ENCODE measurements at places on chromosomes 5 and 9.

GRCh38 chr5:94832685-94833084 lies 214.2 kb downstream of the SLF1 start:
- no peak for DNase-seq

- DNase-seq, result no peak
Observed at GRCh38 chr5:131513780-131514179, 121.2 kb downstream of the RAPGEF6 start.

- DNase-seq, result no peak
Observed at GRCh38 chr5:9140711-9141110, 405.2 kb downstream of the SEMA5A start.

- no peak for DNase-seq
Observed at GRCh38 chr5:124733329-124733650, 13.1 kb downstream of the ZNF608 start.

GRCh38 chr5:170273968-170274710 lies 23.4 kb downstream of the LCP2 start:
- peak; percentile 64 for DNase-seq

- no peak for DNase-seq
Observed at GRCh38 chr9:6495466-6495865, 82.5 kb downstream of the UHRF2 start.

GRCh38 chr5:178319541-178320041 lies 87.0 kb upstream of the PHYKPL start:
- no peak for DNase-seq

GRCh38 chr9:114678795-114679194 lies 3.2 kb downstream of the TEX48 start:
- DNase-seq, result no peak

DNA sequence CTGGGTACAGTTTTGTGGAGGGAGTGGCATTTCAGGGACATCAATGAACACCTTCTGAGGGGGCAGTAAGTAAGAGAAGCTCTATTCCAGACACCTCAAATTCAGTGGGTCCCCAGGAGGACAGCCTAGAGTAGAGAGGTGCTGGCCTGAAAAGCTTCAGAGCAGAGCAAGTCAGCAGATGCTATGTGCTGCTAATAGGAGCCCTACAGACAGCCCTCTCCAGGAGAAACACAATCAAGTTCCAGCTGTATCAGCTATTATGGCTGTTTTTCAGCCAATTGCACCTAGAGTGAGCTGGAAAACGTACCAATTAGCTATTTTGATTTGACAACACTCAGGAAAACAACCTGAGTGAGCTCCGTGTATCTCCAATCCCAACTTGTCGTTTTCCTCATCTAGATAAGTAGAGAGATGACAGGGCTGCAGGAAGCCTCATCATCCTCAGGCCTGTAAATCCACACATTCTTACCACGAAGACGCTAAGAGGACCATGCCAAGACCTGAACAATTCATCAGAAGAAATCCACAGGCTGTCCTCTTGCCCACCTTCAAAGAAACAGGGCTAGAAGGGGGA lies 104.9 kb downstream of the PIK3R1 start:
- DNase-seq, result no peak

GRCh38 chr5:8517456-8517855 lies 648.5 kb downstream of the MTRR start:
- no peak for DNase-seq
